Endodermal cell (in vitro differentiated cells): ENCODE measurements at places on chromosomes 4 and X. TPM values are rescaled to one million over a fixed set of nuclear protein-coding genes. Genes with fewer than 3 reads are reported as not detected.
A peak's percentile ranks its signal among the peaks of the same experiment; 100 is the strongest.

DNA sequence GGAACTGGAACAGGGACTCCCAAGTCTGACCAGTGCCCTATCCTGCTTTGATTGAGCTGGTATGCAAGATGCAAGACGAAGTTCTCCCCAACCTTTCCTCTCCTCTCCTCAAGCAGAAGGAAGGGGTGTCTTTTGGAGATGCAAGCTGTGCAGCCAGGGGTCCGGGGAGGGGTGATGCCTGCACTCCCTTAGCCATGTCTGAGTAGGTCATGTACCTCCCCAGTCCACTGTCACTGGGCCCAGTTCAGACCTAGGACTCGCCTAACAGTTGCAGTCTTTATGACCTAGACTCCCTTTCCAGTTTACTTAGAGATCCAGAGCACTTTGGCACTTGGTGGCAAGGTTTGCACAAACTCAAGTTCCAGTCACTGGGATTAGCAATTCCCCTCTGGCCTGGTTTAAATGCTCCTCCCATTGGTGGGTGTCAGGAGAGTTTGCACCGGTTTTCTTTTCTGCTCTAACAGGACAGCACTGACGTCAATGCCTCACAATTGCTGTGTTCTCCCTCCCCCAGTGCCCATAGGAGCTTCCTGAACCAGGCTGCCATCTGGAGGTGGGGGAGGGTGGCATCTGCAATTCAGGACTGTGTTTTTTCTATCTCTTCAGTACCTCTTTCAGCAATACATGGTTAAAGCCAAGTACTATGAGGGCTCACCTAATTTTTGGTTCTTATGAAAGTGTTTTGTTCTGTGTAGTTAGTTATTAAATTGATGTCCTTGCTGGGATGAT is 782.2 kb downstream of the ARAP2 start:
- H3K4me1 ChIP-seq, result no peaks in the 10 kb centered on the region
- peak; percentile 59 for DNase-seq
- H3K36me3 ChIP-seq, result no peaks in the 10 kb centered on the region
- no peak overlapping the region for H3K4me3 ChIP-seq
- H3K27me3 ChIP-seq, result no peaks in the 10 kb centered on the region

- no peaks in the 10 kb centered on the region for H3K27me3 ChIP-seq
- H3K4me3 ChIP-seq, result no peak overlapping the region
- no peaks in the 10 kb centered on the region for H3K4me1 ChIP-seq
- H3K27ac ChIP-seq, result no peak overlapping the region
Measured at GRCh38 chr4:21872101-21872500, 76.5 kb downstream of the KCNIP4 start.

DNA sequence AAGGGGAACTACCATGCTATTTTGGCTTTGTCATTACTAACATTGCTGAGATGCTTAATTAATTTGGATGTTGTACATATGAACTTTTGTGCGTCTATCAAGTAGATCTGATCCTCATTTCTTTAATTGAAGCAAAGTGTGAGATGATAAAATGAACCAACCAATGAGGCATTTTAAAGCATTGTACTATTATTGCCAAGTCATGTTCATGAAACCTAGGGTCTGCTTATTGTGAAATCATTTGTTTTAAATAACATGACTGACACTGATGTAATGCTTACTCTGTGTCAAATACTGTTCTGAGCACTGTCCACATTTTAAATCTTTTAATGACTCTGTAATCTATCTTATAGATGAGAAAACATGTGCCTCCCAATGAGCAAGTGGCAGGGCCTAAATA is 57.7 kb downstream of the C4orf33 start:
- H3K27ac ChIP-seq, result no peak overlapping the region
- no peaks in the 10 kb centered on the region for H3K36me3 ChIP-seq
- H3K27me3 ChIP-seq, result no peaks in the 10 kb centered on the region
- H3K4me3 ChIP-seq, result no peak overlapping the region

- no peak overlapping the region for H3K4me3 ChIP-seq
- peaks cover 6% of the 10 kb centered on the region for H3K4me1 ChIP-seq
- no peak overlapping the region for H3K27ac ChIP-seq
- H3K36me3 ChIP-seq, result no peaks in the 10 kb centered on the region
Measured at GRCh38 chrX:119477812-119478232, 9.6 kb downstream of the SLC25A5 start.

The ZNF185 gene
- total RNA-seq, result 13.0 and 13.5 TPM in 2 replicates

DNA sequence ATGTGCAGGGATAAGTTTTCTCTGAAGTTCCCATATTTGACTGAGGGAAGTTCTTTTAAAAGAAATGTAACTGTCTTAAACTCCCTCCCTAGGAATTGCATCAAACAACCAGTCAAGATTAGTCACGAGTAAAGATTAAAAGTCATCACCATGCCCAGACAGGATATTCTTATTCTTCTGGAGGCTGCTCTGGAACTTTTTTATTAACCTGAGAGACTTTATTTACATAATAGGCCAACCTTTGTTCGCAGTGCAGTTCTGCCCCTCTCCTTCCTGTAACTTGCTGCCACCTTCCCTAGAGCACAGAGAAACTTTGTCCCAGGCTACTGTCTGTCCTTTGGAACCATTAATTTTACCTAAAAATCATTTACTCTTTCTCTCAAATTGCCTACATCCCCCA is 9.8 kb upstream of the HERC3 start:
- peaks cover 4% of the 10 kb centered on the region for H3K27me3 ChIP-seq
- no peak overlapping the region for H3K4me3 ChIP-seq
- no peak for DNase-seq
- peaks cover 6% of the 10 kb centered on the region for H3K4me1 ChIP-seq
- no peak overlapping the region for H3K27ac ChIP-seq

The CITED1 gene
- 0.93 TPM in 1 of 3 replicates, not detected in the others for total RNA-seq

The ASMT gene
- not detected in 2 replicates for total RNA-seq

DNA sequence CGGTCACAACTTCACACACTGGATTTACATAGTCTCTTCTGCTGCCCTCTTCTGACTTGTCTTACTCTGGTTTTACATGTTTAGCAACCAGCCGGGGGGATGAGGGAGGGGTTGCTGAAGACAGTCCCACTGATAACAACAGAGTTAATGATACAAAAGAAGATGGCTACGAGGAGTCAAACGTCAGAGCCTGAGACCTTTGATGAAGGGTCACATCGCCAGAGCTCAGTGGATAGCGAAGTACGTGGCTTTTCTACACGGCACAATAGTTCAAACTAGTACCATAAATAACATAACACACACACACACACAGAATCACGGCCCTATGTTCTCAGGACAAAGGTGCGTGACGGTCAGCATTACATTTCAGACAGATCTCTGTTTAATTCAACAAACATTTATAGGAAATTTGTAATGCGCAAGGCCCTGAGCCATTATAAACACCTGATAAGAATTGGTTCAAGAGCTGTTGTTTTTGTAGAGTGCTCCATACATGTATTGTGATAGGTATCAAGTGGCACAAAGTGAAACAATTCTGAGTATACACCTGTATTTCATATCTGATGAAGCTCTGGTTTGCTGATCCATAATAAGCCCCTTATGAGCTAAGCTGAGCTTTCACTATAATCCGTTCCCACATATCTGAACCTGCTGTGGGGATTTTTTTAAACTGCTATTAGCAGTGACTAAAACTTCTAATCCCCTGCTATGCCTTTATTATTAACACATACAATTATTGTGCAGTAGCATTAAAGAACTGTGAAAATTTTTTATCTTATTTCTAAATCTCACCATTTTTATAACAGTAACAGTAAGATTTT is 100.0 kb downstream of the NR3C2 start:
- no peak overlapping the region for H3K4me3 ChIP-seq
- no peaks in the 10 kb centered on the region for H3K4me1 ChIP-seq
- no peak overlapping the region for H3K27ac ChIP-seq
- no peaks in the 10 kb centered on the region for H3K27me3 ChIP-seq
- no peaks in the 10 kb centered on the region for H3K36me3 ChIP-seq

GRCh38 chrX:2638279-2638678 is 52.8 kb upstream of the CD99 start:
- DNase-seq, result peak; percentile 39
- no peak overlapping the region for H3K4me3 ChIP-seq
- no peaks in the 10 kb centered on the region for H3K27me3 ChIP-seq

The FMR1NB gene
- not detected in 2 replicates for total RNA-seq

GRCh38 chrX:130106071-130106470 is 4.2 kb downstream of the ELF4 start:
- no peak overlapping the region for H3K4me3 ChIP-seq
- H3K4me1 ChIP-seq, result no peaks in the 10 kb centered on the region
- no peaks in the 10 kb centered on the region for H3K36me3 ChIP-seq
- no peak for DNase-seq

The VCX2 gene
- not detected in 3 replicates for total RNA-seq

DNA sequence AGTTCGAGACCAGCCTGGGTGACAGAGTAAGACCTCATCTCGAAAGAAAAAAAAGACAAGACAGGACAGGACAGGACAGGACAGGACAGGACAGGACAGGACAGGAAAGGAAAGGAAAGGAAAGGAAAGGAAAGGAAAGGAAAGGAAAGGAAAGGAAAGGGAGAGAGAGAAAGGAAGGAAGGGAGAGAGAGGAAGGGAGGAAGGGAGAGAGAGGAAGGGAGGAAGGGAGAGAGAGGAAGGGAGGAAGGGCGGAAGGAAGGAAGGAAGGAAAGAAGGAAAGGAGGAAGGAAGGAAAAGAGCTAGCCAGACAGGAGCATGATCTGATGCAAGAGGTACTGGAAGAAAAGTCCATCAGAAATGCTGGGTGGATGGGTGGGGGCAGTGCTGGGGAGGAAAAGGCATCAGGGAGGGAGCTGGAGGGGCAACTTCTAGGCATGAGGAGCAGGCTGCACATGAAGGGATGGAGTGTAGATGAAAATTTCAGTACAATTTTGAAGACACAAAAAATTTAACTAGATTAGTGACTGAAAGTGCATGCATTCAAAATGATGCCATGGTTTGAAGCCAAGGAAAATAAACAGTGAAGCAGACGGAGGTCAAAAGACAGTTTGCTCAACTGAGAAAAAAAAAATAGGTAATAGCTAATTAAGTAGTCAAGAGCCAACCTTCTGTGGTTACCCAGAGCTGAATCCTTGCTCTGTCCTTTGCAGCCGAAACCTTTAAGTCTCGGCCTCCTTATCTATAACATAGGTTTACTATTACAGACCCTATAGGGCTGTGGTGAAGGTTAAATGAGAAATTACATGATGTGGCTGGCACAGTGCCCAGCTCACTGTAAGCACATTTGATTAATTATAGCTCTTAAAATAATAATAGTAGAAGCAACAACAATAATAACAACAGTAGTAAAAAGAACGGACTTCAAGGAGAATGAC is 59.9 kb downstream of the ZNF827 start:
- H3K4me3 ChIP-seq, result no peak overlapping the region
- no peak for DNase-seq
- H3K27ac ChIP-seq, result no peak overlapping the region
- H3K4me1 ChIP-seq, result no peaks in the 10 kb centered on the region
- H3K36me3 ChIP-seq, result peaks cover 48% of the 10 kb centered on the region
- no peaks in the 10 kb centered on the region for H3K27me3 ChIP-seq

The WNK3 gene
- total RNA-seq, result 38.3 to 67.9 TPM (median 39.3 TPM) in 3 replicates

DNA sequence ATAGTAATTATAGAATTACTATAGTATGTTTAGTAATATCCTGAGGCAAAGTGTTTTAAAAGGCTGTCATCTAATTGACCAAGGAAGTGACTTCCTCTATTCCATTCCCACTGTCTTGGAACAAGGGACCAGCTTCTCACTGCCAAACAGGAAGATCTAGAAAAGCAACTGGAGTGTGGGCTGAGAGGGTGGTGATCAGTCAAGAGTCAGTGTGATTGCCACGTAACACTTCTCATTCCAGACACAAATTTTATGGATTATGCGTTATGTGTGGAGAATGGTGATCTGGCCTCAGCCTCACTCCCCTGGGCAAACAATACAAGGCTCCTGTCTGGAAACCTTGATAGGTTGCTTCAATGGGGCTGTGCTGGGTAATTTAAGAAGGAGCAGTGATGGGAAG is 60.0 kb downstream of the RRAGB start:
- no peaks in the 10 kb centered on the region for H3K27me3 ChIP-seq
- no peaks in the 10 kb centered on the region for H3K4me1 ChIP-seq
- no peak overlapping the region for H3K27ac ChIP-seq
- no peak overlapping the region for H3K4me3 ChIP-seq
- peaks cover 3% of the 10 kb centered on the region for H3K36me3 ChIP-seq

DNA sequence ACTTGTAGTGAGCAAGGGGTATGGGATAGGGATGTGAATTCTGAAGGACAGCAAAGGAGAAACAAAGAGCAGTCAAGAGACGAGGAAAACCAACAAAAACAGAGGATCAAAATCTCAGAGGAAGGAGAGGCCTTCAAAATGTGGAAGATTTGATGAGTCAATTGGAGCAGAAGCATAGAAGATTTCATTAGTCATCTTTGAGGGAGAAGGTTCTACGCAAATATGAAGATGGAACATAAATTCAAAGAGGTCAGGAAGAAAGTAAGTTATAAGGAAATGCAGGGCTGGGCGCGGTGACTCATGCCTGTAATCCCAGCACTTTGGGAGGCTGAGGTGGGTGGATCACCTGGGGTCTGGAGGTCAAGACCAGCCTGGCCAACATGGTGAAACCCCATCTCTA is 35.4 kb downstream of the MID2 start:
- peaks cover 15% of the 10 kb centered on the region for H3K27me3 ChIP-seq
- H3K4me1 ChIP-seq, result no peaks in the 10 kb centered on the region
- no peak overlapping the region for H3K27ac ChIP-seq
- H3K4me3 ChIP-seq, result no peak overlapping the region
- DNase-seq, result no peak

GRCh38 chr4:18533262-18533775 is 511.8 kb upstream of the LCORL start:
- no peak overlapping the region for H3K4me3 ChIP-seq
- no peaks in the 10 kb centered on the region for H3K27me3 ChIP-seq
- no peak for DNase-seq
- no peaks in the 10 kb centered on the region for H3K4me1 ChIP-seq

- no peaks in the 10 kb centered on the region for H3K4me1 ChIP-seq
- H3K36me3 ChIP-seq, result no peaks in the 10 kb centered on the region
- H3K27ac ChIP-seq, result no peak overlapping the region
- no peak overlapping the region for H3K4me3 ChIP-seq
Measured at GRCh38 chrX:96721354-96721753, 36.7 kb downstream of the DIAPH2 start.

DNA sequence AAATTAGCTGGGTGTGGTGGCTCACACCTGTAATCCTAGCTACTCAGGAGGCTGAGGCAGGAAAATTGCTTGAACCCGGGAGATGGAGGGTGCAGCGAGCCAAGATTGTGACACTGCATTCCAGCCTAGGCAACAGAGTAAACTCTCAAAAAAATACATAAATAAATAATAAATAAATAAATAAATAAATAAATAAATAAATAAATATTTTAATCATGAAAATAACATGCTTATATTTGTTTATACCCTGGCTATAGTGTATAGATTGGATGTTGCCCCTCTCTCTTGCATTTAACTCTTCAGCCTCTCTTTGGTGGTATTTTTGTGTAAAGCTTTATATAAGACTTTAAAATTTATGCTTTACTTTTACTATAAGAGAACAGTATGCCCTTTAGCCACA is 51.8 kb downstream of the KCNIP4 start:
- no peaks in the 10 kb centered on the region for H3K4me1 ChIP-seq
- H3K27ac ChIP-seq, result no peak overlapping the region
- no peak for DNase-seq
